ENCODE measurements at places on chromosomes 7 and 10.

- no peak for DNase-seq
Measured at GRCh38 chr7:67671006-67671548, 674.4 kb downstream of the TYW1 start.

- no peak for DNase-seq
Measured at GRCh38 chr7:42378149-42378548, 141.1 kb upstream of the GLI3 start.

DNA sequence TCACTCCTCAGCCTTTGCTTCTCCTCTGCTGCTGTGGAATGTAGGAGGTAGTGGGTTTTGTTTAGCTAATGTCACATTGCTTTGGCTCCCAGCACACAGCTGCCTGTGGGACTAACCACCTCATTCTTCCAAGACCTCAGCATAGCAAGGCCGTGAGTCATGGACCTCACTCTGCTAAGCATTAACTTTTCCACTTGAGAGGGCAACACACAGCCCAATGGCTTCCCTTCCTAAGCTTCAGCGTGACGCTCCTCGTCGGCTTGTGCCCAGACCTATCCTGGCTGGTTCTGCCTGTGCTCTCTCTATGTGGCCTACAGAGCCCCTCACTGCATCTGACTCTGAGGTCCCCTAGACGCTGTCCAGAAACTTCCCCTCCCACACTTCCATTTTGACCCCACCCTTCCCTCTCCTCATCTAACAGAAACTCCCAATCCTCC, 23.3 kb downstream of the MYOF start:
- DNase-seq = peak; percentile 62

DNA sequence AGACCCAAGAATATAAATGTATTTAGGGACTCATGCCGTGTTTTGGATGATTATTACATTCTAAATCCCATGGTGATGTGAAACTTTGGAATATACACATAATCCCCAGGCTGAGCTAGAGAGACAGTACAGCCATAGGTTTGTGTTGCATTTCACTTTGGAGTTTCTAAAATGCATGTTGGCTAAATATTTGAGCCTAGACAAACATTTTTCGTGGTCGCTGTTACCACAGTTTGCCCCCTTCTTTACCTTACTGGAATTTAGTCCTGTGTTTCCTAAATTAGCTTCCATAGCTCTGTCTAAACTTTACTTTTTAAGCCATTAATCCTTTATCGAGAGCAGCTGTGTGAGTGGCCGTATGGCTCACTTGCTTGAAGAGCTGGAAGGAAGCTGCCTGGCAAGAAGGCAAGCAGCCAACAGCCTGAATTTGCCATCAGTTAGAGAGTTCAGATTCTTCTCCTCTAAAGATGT, 192.0 kb downstream of the BICC1 start:
- no peak for DNase-seq

DNA sequence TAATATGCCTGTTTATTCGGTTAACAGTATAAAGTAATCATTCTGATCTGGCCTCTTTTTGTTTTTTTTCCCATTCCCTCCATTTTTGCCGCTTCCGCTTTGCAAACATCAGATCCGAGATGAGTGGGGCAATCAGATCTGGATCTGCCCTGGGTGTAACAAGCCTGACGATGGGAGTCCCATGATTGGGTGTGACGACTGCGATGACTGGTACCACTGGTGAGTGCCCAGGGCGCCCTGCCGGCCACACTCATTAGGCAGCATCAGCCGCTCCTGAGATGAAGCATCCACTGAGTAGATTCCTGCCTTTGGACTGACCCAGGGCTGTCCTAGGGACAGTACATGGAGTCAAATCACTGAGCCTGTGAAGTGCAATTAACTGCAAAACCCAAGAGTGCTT, 40.9 kb upstream of the GATA3 start:
- DNase-seq = no peak

GRCh38 chr7:71343039-71343438, 211.1 kb downstream of the GALNT17 start:
- no peak for DNase-seq

DNA sequence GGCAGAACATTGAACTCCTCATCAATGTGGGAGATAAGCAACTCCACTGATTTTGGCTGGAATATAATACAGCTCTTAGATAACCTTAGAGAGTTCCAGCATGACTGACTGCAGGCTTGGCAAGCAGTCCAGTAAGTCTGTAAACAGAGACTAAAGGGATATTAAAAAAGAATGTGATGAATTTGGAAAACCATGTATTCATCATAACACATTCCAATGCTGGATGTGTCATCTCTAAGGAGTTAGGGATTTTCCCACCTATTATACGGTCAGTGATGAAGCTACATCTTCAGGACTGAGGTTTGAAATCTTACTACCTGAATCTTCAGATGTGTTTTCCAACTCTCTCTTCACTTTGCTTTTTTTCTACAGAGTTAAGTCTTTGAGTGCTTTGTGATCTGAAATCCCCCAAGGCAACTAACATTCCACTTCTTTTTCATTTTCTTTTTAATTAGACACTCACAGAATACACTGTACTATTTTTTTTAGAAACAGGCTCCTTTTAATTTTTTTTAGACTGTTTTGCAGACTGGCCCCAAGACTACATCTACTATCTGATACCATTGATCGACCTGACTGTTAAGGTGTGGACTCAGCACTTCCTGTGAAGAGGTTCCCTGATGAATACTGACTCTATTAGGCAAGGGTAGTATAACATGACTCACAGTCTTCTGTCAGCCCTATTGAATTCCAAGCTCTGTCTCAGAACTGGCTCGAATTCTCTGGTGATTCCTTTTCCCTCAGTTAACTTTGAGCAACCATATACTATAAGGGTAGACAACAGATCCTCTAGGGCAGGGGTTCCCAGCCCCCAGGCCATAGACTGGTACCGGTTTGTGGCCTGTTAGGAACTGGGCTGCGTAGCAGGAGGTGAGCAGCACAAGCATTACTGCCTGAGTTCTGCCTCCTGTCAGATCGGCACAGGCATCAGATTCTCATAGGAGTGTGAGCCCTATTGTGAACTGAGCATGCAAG, 678.2 kb downstream of the GRM8 start:
- no peak for DNase-seq

DNA sequence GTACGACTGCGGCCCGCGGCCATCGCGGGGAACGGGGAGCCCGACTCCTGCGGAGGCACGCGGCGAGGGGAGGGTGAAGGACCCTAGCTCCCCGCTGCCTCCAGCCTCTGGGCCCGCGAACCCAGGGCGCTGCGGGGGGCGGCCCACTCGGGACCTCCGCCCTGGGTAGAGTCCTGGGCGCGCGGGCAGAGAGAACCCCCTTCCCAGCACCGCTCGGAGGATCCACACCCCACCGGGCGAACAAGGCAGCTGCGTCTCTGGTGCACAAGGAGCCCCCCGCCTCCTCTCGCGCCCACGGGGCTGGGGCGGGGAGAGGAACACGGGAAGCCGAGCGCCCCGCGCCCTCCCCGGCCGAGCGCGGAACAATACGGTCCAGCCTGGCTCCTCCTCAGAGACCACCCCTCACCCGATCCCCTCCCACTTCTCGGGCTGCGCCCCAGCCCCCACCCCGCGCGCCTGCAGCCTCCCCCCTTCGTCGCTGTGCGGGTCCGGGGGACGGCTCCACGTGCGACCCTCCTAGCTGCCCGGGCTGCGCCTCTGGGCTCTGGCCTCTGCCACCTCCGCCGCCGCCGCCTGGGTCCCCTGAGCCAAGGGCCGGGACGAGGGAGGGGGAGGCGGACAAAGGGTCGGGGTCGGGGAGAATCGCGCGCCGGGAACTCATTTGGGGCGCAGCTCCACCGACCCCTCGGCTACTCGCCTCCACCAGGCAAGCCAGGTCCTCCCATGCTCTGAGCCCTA, at the start of gene WDR86:
TSS of gene WDR86 (minus strand) at position 372 of the 738 bp plus-strand sequence. CDS start 449 bp downstream, outside the sequence.
- peak; percentile 48 for DNase-seq

- DNase-seq = no peak
Measured at GRCh38 chr7:149329766-149330334, 67.9 kb downstream of the ZNF783 start.

- no peak for DNase-seq
Measured at GRCh38 chr7:69018200-69018599, 580.1 kb upstream of the AUTS2 start.

DNA sequence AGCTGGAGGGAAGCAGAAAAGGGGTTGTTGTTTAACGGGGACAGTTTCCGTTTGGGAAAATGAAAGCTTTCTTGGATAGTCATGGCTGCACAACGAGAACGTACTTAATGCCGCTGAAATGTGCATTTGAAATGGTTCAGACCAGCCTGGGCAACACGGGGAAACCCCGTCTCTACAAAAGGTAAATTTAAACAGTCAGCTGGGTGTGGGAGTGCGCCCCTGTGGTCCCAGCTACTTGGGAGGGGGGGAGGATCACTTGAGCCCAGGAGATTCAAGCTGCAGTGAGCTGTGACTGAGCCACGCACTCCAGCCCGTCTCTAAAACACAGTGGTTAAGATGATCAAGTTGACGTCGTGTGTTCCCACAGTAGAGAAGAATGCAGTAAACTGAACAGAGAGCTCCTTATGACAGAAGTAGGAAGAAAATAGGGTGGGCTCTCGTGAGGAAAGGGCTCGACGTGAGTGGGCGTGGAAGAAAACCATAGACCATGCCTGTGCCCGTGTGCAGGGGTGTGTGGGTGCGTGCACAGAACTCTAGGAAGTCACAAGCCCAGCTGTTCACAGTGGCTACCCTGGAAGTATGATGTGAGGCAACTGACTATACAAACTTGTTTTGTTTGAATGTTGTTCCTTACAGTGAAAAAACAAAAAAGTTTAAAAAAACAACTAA, 4.1 kb upstream of the FUOM start:
- no peak for DNase-seq

GRCh38 chr10:43314626-43315495, 48.0 kb upstream of the RASGEF1A start:
- DNase-seq = no peak

DNA sequence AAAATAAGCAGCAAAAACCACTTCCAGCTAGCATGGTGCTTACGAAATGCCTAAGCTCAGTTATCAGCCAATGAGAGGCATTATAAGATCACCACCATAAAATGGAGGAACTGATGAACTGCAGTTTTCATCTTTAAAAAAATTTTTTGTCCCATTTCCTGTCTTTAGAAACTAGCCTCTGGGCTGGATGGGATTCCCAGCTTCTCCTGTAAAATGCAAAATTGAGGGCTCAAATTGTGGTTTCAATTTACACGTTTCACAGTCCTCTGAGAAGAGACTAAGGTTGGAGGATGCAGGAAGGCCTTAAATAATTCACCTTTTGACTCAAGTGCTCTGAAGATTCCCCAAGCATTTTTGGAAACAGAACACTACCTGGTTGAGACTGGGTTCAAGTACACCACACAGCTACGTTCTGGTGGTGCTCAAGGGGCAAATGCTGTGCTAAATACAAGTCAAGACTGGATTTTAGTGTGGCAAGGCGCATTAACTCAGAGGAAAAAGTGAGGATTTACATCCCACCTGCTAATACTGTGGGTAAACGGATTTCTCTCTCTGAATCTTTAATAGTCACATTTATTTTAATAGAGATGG, 951 bp downstream of the ZNF25 start:
- peak; percentile 39 for DNase-seq

DNA sequence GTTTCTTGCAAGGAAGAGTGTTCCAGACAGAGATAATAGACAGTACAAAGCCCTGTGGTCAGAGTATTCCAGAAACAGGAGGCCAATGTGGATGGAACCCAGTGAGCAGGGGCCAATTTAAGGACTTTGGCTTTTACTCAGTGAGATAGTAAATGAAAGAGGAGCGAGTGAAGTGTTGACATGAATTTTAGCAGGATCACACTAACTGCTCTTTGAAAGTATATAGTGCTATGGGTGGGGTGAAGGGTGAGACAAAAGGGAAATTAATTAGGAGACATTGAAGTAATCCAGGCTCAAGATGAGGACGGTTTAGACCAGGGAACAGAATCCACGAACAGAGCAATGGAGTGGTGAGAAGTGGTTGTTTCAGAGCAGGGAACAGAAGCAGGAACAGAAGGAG, 62.2 kb upstream of the TES start:
- no peak for DNase-seq

- DNase-seq = no peak
Measured at GRCh38 chr7:2646680-2647571, 15.1 kb downstream of the TTYH3 start.

DNA sequence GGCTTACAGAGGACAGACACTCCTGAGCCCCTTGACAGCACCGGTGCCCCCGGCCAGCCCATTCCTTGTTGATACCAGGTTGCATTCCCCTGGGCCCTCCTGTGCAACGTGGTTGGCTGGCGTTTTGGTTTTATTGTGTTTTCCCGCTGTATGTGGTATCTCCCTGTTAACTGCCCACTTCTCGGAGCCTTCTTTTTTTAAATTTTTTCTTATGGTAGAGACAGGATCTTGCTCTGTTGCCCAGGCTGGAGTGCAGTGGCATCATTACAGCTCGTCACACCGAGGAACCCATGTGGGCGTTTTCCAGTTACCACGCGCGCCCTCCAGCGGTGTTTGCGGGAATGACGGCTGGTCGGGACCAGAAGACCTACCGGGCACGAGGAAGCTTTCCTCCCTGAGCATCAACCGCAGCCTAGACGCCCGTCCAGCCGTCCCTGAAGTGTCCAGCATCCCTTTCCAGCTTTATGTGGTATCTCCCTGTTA, 16.9 kb upstream of the ZFAND2A start:
- peak; percentile 90 for DNase-seq

DNA sequence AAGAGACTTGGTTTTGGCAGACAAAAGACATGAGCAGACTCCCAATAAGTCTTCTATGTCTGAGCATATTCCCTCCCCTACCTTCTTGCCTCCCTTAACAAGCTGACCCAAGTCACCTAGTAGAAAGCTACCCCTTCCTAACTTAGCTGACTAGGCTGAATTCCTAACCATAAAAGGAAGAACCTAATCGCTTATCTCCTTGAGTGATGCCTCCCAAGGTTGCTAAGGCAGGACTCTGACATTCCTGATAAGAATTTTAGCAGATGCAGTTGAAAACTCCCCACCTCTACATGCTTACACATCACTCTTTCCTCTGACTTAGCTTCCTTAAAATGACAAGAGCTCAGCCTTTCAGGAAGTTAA, 704.7 kb upstream of the MBL2 start:
- no peak for DNase-seq

GRCh38 chr7:362402-363096, 72.6 kb downstream of the FOXL3 start:
- peak; percentile 60 for DNase-seq

DNA sequence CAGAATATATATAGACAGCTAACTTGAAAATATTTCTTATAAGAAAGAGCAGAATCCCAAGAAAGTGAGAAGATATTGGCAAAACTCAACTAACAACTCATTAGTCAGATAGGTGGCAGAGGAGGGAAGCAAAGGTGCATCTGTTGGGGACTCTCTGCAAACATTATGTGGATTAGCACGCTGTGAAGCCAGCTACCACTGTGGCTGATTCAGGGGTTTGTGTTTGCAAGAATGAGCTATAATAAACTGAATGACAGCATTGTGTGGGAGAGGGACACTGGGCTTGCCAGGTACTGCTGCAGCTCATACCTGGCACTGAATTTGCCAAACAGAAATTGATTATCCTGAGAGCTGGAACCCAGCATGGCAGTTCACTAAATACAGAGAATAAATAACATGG, 170.3 kb upstream of the MINDY3 start:
- DNase-seq = no peak

GRCh38 chr7:65840446-65840845, 32.4 kb upstream of the VKORC1L1 start:
- DNase-seq = no peak

- no peak for DNase-seq
Measured at GRCh38 chr7:84112771-84113170, 81.8 kb downstream of the SEMA3A start.
